ENCODE measurements at places on chromosomes 11 and 22.

GRCh38 chr22:18075720-18076497 lies 1.9 kb upstream of the PEX26 start:
- H3K4me1 ChIP-seq: peaks cover 35% of the 10 kb centered on the region
- peak; percentile 86 for DNase-seq
- no peaks in the 10 kb centered on the region for H3K27me3 ChIP-seq
- peak overlapping the region; percentile 25 for H3K4me3 ChIP-seq
- peak overlapping the region; percentile 45 for H3K27ac ChIP-seq
- H3K36me3 ChIP-seq: peaks cover 9% of the 10 kb centered on the region

DNA sequence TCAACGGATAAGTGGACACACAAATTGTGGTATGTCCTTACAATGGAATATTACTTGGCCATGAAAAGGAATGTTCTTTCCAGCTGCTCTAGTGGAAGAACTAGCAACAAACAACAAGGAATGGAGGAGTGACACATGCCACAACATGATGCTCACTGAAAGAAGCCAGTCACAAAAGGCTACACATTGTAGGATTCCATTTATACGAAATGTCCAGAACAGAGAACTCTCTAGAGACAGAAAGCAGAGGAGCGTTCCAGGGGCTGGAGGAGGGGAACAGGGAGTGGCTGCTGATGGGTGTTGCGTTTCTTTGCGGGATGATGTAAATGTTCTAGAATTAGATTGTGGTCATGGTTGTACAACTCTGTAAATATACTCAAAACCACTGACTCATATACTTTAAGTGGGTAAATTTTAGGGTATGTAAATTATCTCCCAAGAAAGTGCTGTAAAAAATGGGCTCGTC lies 32.4 kb upstream of the PDGFB start:
- no peaks in the 10 kb centered on the region for H3K36me3 ChIP-seq
- peaks cover 5% of the 10 kb centered on the region for H3K4me1 ChIP-seq
- H3K27ac ChIP-seq: no peak overlapping the region
- DNase-seq: no peak
- H3K4me3 ChIP-seq: no peak overlapping the region
- peaks cover 14% of the 10 kb centered on the region for H3K27me3 ChIP-seq

GRCh38 chr11:102833731-102834130 lies 9.7 kb downstream of the MMP3 start:
- no peak overlapping the region for H3K27ac ChIP-seq
- peaks cover 13% of the 10 kb centered on the region for H3K27me3 ChIP-seq
- no peak overlapping the region for H3K4me3 ChIP-seq
- no peaks in the 10 kb centered on the region for H3K4me1 ChIP-seq
- no peak for DNase-seq

GRCh38 chr11:3832816-3833215 lies 7.9 kb downstream of the RHOG start:
- peak overlapping the region; percentile 24 for H3K4me3 ChIP-seq
- no peak for DNase-seq
- peaks cover 63% of the 10 kb centered on the region for H3K4me1 ChIP-seq
- H3K36me3 ChIP-seq: peaks cover 16% of the 10 kb centered on the region
- H3K27me3 ChIP-seq: no peaks in the 10 kb centered on the region
- peak overlapping the region; percentile 87 for H3K27ac ChIP-seq

DNA sequence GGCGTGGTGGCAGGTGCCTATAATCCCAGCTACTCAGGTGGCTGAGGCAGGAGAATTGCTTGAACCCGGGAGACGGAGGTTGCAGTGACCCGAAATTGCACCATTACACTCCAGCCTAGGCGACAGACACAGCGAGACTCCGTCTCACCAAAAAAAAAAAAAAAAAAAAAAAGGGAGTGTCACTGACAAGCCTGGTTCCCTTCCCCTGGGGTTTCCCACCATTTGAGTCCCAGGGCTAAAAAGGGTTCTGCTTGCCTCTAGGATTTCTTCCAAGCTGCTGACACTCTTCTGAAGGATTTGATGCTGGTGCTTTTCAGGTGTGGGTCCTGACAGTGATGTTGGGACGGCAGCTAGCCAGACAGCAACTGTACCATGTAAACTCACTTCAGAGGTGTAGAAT lies 1.3 kb upstream of the CCDC88B start:
- no peaks in the 10 kb centered on the region for H3K27me3 ChIP-seq
- DNase-seq: no peak
- peaks cover 7% of the 10 kb centered on the region for H3K36me3 ChIP-seq
- peaks cover 45% of the 10 kb centered on the region for H3K4me1 ChIP-seq

GRCh38 chr11:71066311-71066710 lies 186.1 kb downstream of the SHANK2 start:
- no peak overlapping the region for H3K27ac ChIP-seq
- no peak overlapping the region for H3K4me3 ChIP-seq
- peaks cover 3% of the 10 kb centered on the region for H3K36me3 ChIP-seq

GRCh38 chr11:46930089-46930488 lies 6.5 kb upstream of the CSTPP1 start:
- no peak for DNase-seq
- H3K36me3 ChIP-seq: no peaks in the 10 kb centered on the region
- H3K27me3 ChIP-seq: peaks cover 9% of the 10 kb centered on the region
